Natural killer cell (primary cell): ENCODE measurements at places on chromosomes 16 and 17. TPM values are rescaled to one million over a fixed set of nuclear protein-coding genes. Genes with fewer than 3 reads are reported as not detected.

GRCh38 chr17:12041312-12041711 is 20.6 kb downstream of the MAP2K4 start:
- H3K36me3 ChIP-seq: no peaks in the 10 kb centered on the region
- no peaks in the 10 kb centered on the region for H3K4me1 ChIP-seq
- no peak overlapping the region for H3K27ac ChIP-seq
- no peaks in the 10 kb centered on the region for H3K27me3 ChIP-seq
- DNase-seq: no peak

DNA sequence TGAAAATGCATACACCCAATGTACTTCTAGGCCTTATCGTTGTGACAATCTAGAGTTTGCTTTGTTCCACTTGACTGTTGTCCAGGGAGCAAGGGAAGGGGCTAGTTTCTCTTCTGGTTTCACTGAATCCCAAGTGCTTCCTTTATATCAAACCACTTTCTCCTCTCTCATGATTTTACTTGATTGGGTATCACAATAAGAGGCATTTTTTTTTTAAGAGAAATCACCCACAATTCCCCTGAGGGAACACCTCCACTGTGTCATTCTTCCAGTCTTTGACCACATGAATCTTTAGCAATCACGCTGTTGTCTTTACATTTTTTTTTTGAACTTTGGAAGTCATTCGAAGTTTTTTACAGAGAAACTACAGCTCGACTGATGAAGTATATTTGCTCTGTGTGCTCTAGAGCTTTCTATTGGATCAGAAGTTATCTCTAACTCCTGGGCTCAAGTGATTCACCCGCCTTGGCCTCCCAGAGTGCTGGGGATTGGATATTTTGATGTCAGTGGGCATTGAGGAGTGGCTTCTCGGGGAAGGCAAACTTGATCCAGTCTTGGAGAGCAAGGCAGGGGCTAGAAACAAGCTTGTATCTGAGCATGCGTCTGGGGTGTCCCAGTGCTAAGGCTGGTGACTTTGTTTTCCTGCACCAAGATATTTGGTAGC is 3.0 kb downstream of the CDH1 start:
- DNase-seq: no peak
- no peak overlapping the region for H3K27ac ChIP-seq
- peaks cover 17% of the 10 kb centered on the region for H3K27me3 ChIP-seq
- no peak overlapping the region for H3K4me3 ChIP-seq
- peaks cover 8% of the 10 kb centered on the region for H3K4me1 ChIP-seq

- no peak overlapping the region for H3K27ac ChIP-seq
- H3K4me3 ChIP-seq: no peak overlapping the region
- H3K27me3 ChIP-seq: no peaks in the 10 kb centered on the region
- H3K4me1 ChIP-seq: peaks cover 6% of the 10 kb centered on the region
- no peak for DNase-seq
Measured at GRCh38 chr17:74818291-74818938, 41.3 kb downstream of the GRIN2C start.

The KCNJ18 gene
- not detected for total RNA-seq
